ENCODE measurements at places on chromosomes 7 and 10.

DNA sequence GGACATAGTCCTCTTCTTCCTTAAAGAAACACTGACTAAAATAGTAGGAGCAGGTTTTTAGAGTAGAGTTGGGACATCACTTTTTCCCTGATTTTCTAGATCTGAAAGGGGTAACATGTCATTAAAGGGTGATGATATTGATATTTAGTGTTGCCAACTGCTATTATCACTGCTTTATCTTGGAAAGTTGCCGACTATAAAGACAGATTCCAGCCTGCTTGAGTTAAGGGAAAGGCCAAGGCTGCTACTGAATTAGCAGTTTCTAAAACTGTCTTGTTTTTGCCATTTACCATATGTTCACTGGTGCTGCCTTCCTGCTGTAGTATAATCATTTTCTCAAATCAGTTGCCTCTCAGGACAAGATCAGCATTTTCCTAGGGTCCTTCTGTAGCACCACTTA lies 29.7 kb downstream of the AP3M1 start:
- no peak for DNase-seq

GRCh38 chr10:16612115-16612980 lies 90.7 kb upstream of the C1QL3 start:
- no peak for DNase-seq

DNA sequence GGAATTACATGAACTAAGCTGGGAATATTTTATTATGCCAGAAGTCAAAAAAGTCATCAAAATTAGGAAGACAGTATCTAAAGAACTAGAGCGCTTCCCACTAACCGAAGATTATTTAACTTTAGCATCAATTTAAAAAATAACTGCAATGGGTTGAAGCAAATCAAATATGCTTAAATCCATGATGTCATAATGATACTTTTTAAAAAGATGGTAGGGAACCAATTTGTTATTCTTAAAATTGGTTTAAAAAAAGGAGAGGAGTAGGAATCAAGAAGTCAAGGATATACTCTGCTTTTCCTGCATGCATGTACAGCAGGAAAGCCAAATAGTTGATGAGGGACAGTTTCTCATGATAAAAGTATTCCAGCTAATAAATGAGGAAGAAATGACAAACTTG lies 3.2 kb upstream of the ASAH2 start:
- DNase-seq, result no peak

- no peak for DNase-seq
Measured at GRCh38 chr7:49091089-49091488, 166.7 kb downstream of the CDC14C start.

GRCh38 chr7:20784388-20785156 lies 2.1 kb downstream of the SP8 start:
- no peak for DNase-seq

DNA sequence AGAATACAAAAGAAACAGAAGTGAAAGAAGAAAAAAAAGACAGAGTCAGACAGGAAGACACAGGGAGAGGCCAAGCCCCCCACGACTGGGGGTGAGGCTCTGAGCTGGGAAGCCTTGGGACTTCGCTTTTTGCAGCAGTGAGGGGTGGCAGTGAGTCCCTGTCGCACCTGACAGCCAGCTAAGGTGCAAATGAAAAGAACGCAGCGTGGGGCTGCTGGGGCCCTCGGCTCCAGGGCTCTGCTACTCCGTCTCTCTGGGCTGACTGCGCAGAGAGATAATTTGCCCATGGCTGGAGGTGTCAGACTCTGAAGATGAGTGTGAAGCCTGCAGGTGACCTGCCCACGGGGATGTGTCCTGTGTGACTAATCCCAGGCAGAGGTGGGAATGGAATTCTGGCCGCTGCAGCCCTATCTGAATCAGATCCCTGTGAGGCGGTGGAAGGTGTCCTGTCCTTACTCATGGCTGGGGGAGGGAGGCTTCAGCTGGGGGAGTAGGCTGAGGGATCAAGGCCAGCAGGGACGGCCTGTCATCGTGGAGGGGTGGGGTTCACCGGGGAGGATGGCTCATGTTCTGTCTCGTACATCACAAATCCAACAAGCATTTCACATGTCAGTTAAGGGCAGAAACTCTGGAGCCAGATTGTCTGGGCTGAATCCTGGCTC lies 96.4 kb downstream of the SLIT1 start:
- no peak for DNase-seq

GRCh38 chr10:67261300-67261797 lies 335.5 kb downstream of the LRRTM3 start:
- DNase-seq, result no peak

- DNase-seq, result no peak
Measured at GRCh38 chr7:142329062-142329790, 71.4 kb upstream of the PRSS58 start.

GRCh38 chr7:77419102-77419501 lies 3.0 kb upstream of the GSAP start:
- no peak for DNase-seq

DNA sequence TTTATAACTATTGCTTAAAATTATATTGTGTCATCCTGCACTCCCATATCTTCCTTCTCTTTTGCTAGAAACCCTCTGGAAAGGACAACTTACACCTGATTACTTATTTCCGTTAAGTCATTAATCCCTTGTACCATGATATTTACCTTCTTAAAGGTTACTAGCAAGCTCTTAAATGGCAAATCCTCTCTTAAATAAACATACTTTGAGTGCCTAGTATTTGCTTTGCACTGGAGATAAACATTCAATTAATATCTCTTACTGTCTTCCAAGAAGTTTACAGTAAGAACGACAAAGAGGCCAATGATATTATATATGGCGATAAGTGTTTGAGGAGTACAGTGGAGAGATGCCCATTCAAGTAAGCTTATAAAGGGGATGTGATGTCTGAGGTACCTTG lies 278.3 kb downstream of the HGF start:
- no peak for DNase-seq

- no peak for DNase-seq
Measured at GRCh38 chr7:131890176-131890575, 333.7 kb upstream of the PODXL start.

GRCh38 chr10:58969576-58969975 lies 206.9 kb upstream of the PHYHIPL start:
- no peak for DNase-seq

GRCh38 chr7:125775317-125775716 lies 845.7 kb upstream of the POT1 start:
- no peak for DNase-seq

DNA sequence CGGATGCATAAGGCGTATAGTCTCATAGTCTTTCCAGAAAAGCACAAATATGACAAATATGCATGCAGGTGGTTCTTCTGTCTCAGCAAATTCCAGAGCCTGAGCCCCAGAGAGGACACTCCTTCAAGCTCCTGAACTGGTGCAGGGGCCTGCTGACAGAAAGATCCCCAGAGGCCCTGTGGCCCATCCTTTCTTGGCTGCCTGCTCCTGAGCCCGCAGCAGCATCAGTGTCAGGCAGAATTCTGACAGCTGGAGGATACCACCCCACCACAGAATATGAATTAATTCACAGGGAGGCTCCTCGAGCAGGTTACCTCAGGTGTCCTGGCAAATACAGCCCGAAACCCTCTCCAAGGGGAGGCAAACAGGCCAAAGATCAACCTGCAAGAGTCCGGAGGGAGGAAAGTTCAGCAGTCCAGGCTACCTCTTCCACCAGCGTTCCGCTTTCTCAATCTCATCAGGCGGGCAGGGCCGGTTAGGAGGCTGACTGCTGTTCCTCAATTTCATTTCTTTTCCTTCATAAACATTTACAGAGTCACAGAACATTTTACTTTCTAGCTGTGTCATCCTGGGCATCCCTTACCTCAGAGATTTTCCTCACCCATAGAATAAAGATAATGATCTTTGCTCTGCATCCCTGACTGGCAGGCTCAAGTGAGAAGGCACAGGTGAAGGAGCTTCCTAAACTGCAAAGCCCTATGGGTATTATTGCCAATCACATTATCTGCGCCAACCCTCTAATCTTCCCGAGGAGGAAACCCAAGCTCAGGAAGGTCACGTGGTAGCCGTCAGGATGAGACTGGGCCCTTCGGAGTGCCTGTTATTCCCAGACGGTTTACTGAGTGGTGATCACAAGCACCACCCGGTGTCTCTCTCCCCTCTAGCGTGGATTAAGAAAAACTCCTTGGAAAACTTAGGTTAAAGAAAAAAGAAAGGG lies 1.4 kb downstream of the DNAJB12 start:
- no peak for DNase-seq

DNA sequence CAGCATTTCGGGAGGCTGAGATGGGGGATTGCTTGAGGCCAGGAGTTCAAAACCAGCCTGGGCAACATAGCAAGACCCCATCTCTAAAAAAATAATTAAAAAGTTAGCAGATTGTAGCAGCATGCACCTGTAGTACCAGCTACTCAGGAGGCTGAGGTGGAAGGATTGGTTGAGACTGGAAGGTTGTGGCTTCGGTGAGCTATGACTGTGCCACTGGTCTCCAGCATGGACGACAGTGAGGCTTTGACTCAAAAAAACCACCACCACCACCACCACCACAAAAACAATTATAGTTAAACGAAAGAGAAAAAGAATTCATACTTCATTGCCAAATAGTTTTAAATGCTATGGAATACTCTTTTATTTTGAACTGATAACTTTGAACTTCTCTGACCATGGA lies 63.4 kb downstream of the VTI1A start:
- no peak for DNase-seq

DNA sequence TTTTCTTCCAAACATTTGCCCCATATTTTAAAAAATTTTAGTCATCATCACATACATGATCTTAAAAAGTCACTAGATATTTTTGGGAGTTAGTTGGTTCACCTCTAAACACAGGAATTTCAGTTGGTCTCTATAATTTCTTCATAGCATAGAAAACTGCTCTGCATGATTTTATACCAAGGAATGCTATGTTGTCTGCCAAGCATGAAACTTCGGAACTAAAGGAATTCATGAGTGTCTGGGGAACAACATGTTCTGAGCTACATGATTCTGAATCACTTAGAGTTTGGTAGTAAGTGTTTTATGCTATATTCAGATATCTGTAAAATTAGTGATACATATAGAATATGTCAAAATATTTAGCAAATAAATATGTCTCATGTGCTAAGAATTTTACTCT lies 957.8 kb downstream of the GATA3 start:
- no peak for DNase-seq

DNA sequence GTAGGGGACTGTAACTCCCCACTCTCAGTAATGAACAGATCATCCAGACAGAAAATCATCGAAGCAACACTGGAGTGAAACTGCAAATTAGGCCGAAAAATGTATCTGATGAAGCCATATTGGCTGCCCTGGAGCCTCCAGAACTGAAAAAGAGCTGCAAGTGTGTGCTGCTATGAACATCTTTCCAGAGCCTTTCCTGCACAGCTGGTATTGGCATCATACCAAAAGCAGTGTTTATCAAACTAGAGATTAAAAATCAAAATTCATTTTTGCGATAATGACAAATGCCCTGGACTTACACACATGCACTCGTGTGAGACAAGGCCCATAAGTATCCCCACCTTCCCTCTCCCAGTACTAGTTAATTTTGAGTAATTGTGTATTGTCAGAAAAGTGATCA lies 6.8 kb upstream of the CLDN12 start:
- DNase-seq, result no peak

GRCh38 chr7:96310110-96310509 lies 11.8 kb downstream of the SLC25A13 start:
- no peak for DNase-seq

- no peak for DNase-seq
Measured at GRCh38 chr10:122659651-122660050, 40.0 kb downstream of the C10orf120 start.

DNA sequence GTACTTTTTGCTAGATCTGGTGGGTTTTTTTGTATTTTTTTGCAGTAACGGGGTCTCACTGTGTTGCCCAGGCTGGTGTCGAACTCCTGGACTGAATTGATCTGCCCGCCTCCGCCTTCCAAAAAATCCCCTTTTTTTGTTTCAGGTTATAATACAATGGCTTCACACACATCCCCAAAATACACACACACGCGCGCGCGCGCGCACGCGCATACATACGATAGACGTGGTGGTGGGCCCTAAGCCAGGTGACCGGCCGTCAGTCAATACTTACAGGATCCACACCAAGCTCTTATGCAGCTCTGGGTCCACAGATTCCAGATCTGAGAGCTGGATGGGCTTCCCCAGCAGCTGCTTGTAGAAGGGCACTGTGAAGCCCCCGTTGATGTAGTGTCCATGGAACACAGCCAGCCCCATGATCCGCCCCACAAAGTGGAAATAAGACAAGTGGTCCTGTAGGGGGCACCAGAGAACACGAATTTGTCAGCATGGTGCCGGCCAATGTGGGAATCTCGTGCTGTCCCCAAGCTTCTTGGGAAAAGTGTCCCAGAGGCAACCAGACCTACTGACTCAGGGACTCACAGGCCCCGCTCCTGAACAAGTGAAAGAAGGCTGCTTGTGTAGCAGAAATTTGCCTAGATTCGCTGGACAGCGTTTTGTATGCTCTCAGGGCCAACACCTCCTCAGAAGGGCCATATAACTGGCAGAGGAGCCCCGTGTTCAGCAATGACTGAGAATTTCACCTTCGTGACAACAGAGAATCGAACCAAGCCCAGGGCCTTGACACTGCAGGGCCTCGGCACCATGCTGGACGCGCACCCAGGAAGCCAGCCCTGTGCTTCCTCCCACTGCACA lies 103.6 kb downstream of the SMURF1 start:
- no peak for DNase-seq

DNA sequence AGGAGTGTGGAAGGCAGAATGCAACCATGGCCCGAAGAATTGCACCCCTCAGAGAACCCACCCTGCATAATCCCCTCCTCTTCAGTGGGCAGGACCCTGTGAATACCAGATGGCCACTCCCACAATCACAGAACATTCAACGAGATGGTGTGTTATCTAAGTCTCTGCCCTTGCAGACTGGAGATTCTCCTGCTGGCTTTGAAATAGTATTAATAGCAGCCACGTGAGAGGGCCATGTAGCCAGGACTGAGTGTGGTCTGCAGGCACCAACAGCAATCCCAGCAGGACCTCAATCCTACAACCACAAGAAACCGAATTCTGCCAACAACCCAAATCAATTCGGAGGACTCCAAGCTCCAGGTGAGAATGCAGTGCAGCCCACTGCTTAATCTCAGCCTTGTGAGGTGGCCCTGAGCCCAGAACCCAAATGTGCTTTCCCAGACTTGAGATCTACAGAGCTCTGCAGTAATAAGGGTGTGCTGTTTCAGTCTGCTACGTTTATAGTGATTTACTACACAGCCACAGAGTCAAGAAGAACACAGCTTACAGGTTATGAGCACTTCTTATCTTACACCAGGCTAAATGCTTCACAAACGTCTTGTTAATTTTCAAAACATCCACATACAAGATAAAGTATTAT lies 72.1 kb downstream of the VOPP1 start:
- no peak for DNase-seq

GRCh38 chr10:109911903-109912302 lies 11.4 kb downstream of the XPNPEP1 start:
- DNase-seq, result no peak

GRCh38 chr10:91137822-91138221 lies 82.6 kb upstream of the PCGF5 start:
- DNase-seq, result no peak

DNA sequence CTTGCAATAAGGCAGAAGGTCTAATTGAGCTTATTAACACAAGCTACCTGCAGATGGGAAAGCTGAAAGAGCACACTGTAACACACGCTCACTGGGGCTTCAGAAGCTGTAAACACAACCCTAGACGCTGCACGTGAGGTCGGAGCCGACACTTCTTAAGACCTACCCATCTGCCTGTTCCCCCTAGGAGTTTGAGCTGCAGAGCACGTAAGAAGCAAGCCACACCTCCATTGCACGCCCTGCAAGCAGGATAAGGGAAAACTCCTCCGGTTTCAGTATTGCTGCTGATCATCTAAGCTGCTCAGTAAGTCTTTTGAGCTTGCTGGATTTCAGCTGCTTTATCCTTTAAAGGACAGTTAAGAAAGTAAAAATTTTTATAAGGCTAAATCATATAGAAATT lies 244.0 kb upstream of the ZWINT start:
- DNase-seq, result no peak

- DNase-seq, result no peak
Measured at GRCh38 chr10:27433976-27434375, 70.1 kb upstream of the RAB18 start.

Measured in activated naive CD4-positive, alpha-beta T cell (primary cell).